ENCODE measurements at places on chromosomes 3 and 15.

- no peak for DNase-seq
Measured at GRCh38 chr3:66484106-66484844, 16.5 kb downstream of the LRIG1 start.

GRCh38 chr3:59246719-59247401 is 197.0 kb upstream of the CFAP20DC start:
- DNase-seq = no peak

DNA sequence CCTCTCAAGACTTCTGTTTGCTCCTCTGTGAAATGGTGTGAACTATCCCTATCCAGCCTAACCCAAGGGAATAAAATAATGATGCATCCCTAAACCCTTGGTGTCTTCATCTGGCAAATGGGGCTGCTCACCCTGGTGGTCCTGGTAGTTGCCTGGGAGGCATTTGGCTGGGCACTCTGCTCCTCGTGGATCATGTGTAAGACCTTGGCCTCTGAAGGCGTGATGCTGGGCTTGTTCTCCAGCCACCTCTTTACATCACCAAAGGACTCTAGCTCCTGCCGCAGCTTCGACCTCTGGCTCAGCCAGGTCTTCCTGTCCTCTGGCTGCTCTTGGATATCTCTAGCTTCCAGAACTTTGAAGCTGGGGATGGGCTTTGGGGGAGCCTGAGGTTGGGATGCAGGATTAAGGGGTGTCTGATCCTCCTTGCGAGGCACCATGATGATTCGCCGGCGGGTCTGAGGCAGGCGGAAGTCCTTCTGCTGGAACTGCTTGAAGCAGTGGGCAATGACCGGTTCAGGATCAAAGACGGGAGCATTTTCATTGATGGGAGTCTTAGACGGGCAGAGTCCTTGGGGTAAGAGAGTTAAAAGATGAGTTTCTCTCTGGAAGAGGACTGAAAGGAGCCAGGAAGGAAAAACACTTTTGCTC is 7.1 kb downstream of the EFCAB12 start:
- DNase-seq = no peak

DNA sequence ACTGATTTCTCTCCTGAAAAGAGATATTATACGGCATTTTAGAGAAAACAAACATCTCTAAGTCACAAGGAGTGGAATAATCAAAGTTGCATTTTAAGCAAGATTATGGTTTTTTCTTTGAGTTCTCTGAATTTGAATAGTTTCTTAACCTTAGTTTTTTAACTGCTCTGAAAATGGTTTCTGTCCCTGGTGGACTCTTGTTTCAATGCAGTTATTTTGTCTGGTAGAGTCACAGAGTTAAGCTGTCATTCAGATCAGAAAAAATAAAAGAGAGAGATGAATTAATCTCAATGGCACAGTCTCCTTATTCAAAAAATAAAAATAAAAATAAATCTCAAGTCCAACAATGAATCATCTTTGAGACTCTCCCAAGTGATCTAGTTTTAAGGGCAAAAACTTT is 19.0 kb downstream of the AGTR1 start:
- no peak for DNase-seq

DNA sequence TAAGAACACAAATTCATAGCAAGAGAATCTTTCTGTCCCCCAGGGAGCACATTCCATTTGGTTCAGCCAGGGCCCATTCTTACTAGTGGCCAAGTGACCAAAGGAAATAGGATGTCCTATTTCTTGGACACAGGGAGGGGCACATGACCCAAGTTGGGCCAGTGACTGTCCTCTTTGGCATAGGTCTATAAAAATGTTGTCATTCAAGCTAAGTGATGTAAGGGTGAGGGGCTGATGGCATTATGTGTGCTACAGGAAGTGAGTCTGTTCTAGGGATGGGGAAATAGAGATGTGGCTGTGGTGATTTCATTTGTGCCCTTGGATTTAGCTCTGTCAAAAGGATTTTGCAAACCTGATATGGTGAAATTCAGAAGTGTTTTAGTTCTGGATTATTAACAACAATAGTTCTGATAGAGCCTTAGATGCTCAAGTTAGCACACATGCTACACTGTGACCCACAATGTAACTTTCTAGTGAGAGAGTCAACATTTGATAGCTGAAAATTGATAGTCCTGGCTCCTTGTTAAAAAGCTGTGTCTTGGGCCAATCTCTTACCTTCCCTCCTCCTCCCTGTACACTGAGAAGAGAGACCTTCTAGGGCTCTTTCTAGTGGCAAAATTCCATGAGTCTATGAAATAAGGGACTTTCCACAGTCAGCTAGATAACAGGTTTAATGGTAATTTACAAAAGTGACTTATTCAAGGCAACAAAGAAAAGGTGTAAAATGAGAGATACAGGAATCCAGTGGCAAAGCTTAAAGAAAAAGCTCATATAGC is 117.2 kb downstream of the THRB start:
- DNase-seq = no peak
